ENCODE measurements at places on chromosomes 6 and 20. TPM values are rescaled to one million over a fixed set of nuclear protein-coding genes. Genes with fewer than 3 reads are reported as not detected.

DNA sequence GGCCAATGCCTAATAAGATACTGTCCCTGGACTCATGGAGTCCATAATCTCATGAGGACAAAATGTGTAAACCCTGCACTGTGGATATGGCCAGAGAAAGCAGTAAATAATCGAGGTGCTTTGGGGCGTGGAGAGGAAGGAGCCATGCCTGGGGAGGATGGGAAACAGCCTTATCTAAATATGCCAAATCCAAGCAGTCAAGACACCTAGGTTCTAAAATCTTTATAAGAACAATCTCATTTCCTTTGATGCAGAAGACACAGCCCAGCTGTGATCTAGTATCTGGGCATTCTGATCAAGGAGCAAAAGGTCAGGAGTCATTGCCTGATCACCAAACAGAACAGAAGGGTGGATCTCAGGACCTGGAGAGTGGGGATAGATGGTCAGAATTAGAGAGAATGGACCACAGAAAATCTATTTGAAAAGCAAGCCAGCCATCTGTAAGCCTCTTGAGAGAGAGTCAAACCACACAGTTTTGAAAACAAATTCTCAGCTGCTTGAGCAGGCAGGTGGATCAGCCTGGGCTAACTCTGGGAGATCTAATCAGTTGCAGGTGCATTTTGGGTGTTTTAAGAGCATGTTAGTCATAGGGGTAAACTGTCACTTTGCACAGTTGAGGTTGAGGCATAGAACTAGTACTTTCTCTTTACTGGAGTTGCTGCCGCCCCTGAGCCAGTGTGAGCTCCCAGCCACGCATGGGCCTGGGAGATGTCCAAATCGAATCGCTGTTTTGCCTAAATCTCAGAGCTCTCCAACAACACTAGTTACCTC is 130.8 kb upstream of the TNFAIP3 start:
- DNase-seq: no peak

- DNase-seq: no peak
Measured at GRCh38 chr20:64121586-64121985, 14.2 kb upstream of the NPBWR2 start.

DNA sequence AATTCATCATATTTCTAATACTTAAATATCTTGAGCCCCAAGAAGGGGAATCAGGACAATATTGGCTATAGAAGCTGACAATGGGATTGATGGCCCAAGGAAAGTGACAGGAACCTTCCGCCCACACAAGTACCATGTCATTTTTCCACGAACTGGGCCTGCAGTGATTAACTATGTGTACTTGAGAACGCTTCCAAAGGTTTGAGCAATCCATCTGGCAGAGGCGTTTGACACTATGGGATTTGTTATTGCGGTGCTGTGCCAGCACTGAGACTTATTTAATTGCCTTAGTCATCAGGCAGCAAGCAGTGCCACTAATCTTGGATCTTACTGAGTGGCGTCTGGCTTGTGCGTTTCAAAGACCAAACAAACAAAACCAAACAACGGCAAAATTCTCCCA is 135.6 kb upstream of the UST start:
- DNase-seq: peak; percentile 94

GRCh38 chr6:45094831-45095230 is 233.3 kb upstream of the RUNX2 start:
- no peak for DNase-seq

Gene MDFI
- not detected for polyA plus RNA-seq

DNA sequence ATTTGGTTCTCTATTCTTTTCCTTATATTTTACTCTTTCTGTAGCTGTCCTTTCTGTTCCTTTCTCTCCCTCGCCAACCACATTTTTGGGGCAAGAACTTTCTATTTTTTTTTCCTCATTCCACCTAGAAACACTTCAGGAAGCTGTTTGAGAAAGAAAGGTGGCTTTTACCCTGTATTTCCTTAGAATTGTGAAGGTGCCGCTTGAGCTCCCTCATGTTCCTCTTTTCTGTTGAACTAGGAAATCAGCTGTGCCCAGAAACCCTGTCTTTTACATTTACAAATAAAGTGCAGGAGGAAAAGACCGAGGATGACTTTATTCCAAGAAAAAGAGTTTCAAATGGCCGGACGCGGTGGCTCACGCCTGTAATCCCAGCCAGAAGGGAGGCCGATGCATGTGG is 38.2 kb downstream of the OR2B2 start:
- DNase-seq: no peak

GRCh38 chr6:79280756-79281155 is 46.3 kb upstream of the HMGN3 start:
- no peak for DNase-seq

DNA sequence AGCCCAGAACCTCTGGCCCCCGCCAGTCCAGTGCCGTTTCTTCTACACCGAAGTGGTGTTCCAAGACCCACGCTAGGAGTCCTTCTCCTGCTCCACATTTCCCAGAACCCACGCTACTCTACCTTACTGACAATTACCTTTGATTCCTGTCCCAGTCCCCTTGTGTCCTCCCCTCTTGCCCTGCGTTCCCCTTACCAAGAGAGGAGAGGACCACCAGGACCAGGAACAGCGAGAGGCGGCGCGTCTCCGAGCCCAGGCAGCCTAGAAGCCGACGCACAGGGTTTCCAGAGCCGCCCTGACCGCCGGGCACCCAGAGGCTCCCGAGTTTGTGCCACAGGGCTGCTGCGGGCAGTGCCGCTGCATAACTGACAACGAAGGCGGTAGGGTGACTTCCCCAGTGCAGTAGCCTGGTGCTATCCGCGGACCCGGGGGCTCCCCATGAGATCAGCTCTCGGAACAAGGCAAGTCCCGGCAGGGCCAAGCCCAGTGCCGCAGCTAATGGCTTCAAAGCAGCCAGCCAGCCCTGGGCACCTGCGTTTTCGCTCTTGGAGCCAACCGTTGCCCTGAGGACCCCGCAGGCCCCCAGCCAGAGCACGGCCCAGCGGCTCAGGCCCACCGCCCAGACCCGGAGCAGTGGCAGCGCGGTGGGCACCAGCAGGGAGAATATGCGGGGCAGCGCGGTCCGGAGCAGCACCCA is 512 bp downstream of the TAP1 start:
- peak; percentile 67 for DNase-seq
